Esophagus squamous epithelium (tissue), 5 donors: ENCODE measurements at places on chromosomes 1 and 21.

- no peaks in the 10 kb centered on the region for H3K27me3 ChIP-seq
- no peaks in the 10 kb centered on the region for H3K36me3 ChIP-seq
- H3K4me1 ChIP-seq: no peaks in the 10 kb centered on the region
- H3K27ac ChIP-seq: no peak overlapping the region
These were observed 7.6 kb upstream of the ZNF326 start for GRCh38 chr1:89987159-89987819.

DNA sequence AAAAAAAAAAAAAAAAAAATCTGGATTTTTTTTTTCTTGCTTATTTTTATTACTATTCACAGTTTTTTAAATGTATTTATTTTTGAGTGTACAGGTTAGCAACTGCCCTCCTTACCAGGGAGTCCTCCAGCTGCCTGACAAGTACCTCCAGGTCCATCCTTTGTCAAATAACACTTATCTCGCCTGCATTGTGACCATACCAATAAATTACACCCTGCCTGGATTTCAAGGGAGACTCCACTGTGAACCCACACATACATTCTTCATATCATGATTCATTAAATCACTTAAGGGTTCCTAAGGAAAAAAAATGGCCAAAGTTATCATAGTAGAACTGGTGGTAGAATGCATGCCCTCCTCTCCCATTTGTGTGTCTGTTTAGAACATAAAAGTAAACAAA lies 38.4 kb downstream of the EEIG2 start:
- no peak overlapping the region for H3K4me3 ChIP-seq
- peaks cover 7% of the 10 kb centered on the region for H3K4me1 ChIP-seq
- H3K27ac ChIP-seq: no peak overlapping the region
- DNase-seq: no peak
- H3K36me3 ChIP-seq: no peaks in the 10 kb centered on the region
- no peaks in the 10 kb centered on the region for H3K27me3 ChIP-seq

DNA sequence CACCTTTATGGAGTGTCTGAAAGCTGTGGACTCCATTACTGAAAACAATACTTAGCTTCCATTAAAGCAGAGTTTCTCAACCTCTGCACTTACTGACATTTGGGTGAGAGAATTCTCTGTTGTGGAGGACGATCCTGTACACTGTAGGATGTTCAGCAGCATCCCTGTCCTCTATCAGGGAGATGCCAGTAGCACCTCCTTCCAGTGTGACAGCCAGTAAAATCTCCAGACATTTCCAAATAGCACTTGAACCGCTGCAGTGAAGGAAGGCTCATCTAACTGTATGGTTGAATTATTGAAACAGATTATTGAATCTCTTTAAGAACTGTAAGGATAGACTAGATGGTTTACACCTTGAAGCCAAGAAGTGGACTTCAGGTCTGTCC lies 3.1 kb downstream of the PRDM2 start:
- no peak overlapping the region for H3K4me3 ChIP-seq
- peaks cover 5% of the 10 kb centered on the region for H3K4me1 ChIP-seq

DNA sequence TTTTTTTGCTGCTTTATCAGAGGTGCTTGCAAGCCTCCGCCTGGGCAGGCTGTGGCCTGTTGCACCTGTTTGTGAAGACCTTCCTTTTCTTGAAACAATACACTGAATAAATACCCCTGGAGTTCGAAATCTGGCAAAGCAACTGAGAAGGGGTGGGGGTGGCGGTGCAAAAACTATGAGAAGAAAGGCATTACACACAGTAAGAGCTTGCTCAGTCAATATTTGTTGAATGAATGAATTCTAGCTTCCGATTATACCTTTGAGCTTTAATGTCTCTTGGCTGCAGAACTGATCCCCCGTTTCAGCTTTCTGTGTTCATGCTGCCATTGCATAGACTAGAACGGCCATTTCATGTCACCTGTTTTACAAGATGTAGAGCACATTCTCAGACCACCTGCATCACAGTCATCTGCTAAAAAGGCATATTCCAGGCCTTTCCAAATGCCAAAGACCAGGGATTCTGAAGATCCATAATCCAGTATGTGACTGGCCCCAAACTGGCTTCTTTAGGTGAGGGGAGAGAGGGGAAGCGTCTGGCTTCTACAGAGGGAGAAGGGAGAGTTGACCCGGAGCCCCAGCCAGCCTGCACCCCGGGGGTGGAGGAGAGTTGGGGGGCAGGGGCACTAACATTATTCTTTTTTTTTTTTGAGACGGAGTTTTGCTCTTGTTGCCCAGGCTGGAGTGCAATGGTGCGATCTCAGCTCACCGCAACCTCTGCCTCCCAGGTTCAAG lies 111.5 kb downstream of the ETS2 start:
- no peak overlapping the region for H3K4me3 ChIP-seq
- H3K4me1 ChIP-seq: peaks cover 91% of the 10 kb centered on the region
- peak overlapping the region; percentile 94 for H3K27ac ChIP-seq
- DNase-seq: no peak
- H3K27me3 ChIP-seq: no peaks in the 10 kb centered on the region

GRCh38 chr1:85158910-85159309 lies 41.9 kb downstream of the SYDE2 start:
- H3K27me3 ChIP-seq: no peaks in the 10 kb centered on the region
- no peak overlapping the region for H3K27ac ChIP-seq
- no peaks in the 10 kb centered on the region for H3K4me1 ChIP-seq
- no peaks in the 10 kb centered on the region for H3K36me3 ChIP-seq
- no peak overlapping the region for H3K4me3 ChIP-seq

DNA sequence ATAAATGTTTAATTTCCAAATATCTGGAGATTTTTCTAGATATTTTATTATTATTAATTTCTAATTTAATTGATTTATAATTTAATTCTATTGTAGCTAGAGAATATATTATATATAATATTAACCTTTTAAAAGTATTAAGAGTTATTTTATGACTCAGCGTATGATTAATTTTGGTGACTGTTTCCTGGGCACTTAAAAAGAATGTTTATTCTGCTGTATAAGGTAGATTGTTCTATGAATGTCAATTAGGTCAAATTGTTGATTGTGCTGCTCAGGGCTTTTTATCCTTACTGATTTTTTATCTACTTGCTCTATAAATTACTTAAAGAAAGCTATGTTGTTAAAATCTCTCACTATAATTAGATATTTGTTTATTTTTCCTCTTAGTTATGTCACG lies 20.1 kb upstream of the GJA8 start:
- H3K4me1 ChIP-seq: no peaks in the 10 kb centered on the region
- H3K27ac ChIP-seq: no peak overlapping the region
- H3K27me3 ChIP-seq: no peaks in the 10 kb centered on the region
- no peak for DNase-seq
- H3K36me3 ChIP-seq: no peaks in the 10 kb centered on the region

- no peaks in the 10 kb centered on the region for H3K36me3 ChIP-seq
- no peak overlapping the region for H3K4me3 ChIP-seq
These were observed 238.0 kb upstream of the TMEM51 start for GRCh38 chr1:14915356-14916054.

GRCh38 chr1:18351735-18352134 lies 129.0 kb upstream of the KLHDC7A start:
- H3K27me3 ChIP-seq: no peaks in the 10 kb centered on the region
- H3K4me3 ChIP-seq: no peak overlapping the region
- no peaks in the 10 kb centered on the region for H3K4me1 ChIP-seq
- no peaks in the 10 kb centered on the region for H3K36me3 ChIP-seq
- H3K27ac ChIP-seq: no peak overlapping the region
- no peak for DNase-seq

GRCh38 chr21:42189860-42190485 lies 29.0 kb upstream of the ABCG1 start:
- H3K4me1 ChIP-seq: no peaks in the 10 kb centered on the region
- H3K36me3 ChIP-seq: no peaks in the 10 kb centered on the region
- no peaks in the 10 kb centered on the region for H3K27me3 ChIP-seq
- H3K4me3 ChIP-seq: no peak overlapping the region
- DNase-seq: no peak
- peak overlapping the region; percentile 34 for H3K27ac ChIP-seq

DNA sequence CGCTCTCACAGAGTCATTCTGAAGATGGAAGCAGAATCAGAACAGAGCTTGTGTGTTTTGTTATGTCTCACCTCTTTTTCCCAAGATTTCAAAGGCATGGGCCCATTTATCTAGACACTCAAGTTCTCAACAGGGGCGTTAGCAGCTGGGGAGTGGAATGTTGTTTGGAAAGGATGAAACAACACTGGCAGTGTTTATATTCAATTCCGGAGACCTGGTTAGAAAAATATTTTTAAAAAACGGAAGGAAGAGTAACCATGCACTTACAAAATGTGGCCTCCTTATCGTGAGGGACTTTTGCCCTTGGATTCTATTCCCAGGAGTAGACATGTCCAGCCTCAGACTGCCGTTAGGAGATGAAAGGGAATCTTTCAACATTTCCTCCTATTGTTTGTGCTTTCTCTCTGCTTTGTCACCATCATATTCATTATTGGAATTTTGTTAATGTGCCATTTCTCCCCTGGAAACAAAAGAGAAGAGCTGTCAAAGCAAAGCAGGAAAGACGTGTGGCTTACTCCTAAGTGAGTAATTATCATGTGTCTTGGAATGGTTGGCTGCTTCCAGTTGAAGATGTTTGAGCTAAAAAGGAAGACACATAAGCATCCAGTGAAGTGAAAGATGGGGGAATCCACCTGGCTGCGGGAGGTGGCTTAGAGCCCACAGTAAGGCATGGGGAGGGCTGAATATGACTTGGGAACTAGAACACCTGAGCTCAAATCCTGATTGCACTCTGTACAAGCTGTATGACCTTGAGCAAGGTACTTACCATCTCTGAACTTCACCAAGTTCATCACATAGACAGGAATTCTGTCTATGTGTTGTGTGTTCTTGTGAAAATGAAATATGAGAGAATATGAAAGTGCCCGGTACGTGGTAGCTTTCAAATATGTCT lies 71.7 kb upstream of the JUN start:
- peaks cover 17% of the 10 kb centered on the region for H3K4me1 ChIP-seq
- no peak for DNase-seq
- H3K4me3 ChIP-seq: no peak overlapping the region
- no peaks in the 10 kb centered on the region for H3K36me3 ChIP-seq
- H3K27ac ChIP-seq: peak overlapping the region; percentile 19
- no peaks in the 10 kb centered on the region for H3K27me3 ChIP-seq

DNA sequence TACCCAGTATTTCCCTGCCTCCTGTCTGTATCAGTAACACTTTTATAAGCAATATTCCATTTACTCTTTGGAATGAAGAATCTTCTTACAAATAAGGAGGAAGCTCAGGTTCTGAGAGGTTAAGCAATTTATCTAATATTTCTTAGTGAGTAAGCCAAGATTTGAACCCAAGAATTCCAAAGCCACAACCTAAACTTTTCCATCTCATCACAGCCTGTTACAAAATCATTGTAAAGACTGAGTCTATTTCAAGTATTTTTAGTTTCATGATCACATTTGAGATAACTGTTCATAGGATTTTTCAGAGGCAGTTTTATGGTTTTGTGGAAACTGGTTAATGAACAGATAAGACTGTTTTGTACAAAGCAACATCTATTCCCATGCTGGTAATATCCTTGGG lies 29.8 kb upstream of the HHAT start:
- H3K27me3 ChIP-seq: no peaks in the 10 kb centered on the region
- peaks cover 58% of the 10 kb centered on the region for H3K4me1 ChIP-seq
- H3K36me3 ChIP-seq: no peaks in the 10 kb centered on the region
- no peak overlapping the region for H3K4me3 ChIP-seq
- H3K27ac ChIP-seq: peak overlapping the region; percentile 80

GRCh38 chr21:28375708-28376385 lies 616.8 kb downstream of the LTN1 start:
- no peaks in the 10 kb centered on the region for H3K4me1 ChIP-seq
- DNase-seq: no peak
- H3K36me3 ChIP-seq: no peaks in the 10 kb centered on the region
- no peak overlapping the region for H3K27ac ChIP-seq

- DNase-seq: no peak
- no peak overlapping the region for H3K4me3 ChIP-seq
- H3K36me3 ChIP-seq: no peaks in the 10 kb centered on the region
- no peak overlapping the region for H3K27ac ChIP-seq
- H3K27me3 ChIP-seq: no peaks in the 10 kb centered on the region
These were observed 223.0 kb downstream of the PTBP2 start for GRCh38 chr1:96944432-96945092.
